ENCODE measurements at places on chromosomes 6 and 20.
A peak's percentile ranks its signal among the peaks of the same experiment; 100 is the strongest.

DNA sequence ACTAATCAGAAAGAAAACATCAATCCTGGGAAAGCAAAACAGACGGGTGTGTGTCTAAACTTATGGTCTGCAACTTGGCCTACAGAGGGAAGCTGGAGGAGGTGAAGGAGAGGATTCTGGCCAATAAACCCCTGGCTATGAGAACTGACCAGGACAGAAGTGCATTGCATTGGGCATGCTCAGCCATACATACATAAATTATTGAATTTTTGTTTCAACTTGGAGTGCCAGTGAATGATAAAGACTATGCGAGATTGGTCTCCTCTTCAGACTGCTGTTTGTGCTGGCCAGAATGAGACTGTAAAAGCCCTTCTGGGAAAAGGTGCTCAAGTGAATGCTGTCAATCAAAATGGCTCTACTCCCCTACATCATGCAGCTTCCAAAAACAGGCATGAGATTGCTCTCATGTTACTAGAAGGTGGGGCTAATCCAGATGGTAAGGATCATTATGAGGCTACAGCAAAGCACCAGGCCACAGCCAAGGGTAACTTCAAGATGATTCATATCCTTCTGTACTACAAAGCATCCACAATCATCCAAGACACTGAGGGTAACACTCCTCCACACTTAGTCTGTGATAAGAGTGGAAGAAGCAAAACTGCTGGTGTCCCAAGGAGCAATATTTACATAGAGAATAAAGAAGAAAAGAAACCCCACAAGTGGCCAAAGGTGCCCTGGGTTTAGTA, 17.4 kb downstream of the ADNP start:
- no peak for DNase-seq

- peak; percentile 27 for DNase-seq
These were observed 825.5 kb upstream of the MANEA start for GRCh38 chr6:94751641-94752329.

DNA sequence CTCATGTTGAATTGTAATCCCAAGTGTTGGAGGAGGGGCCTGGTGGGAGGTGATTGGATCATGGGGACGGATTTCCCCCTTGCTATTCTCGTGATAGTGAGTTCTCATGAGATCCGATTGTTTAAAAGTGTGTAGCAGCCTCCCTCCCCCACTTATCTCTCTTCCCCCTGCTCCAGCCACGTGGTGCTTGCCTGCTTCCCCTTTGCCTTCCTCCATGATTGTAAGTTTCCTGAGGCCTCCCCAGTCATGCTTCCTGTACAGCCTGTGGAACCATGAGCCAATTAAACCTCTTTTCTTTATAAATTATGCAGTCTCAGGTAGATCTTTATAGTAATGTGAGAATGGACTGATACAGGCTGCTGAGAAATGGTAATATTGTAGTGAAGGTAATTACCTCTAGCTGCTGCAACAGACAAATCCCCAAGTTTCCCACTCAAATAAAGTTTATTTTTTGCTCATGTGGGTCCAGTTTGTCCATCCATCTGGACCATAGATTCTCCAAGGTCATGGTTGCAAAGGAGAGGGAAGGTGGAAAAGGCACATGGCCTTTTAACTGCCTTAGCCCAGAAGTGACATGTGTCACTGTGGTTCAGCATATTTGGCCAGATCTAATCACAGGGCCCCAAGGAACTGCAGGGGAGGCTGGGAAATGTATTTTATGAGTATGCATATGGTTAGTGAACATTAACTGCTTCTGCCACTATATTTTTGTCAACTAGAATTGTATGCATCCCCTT, 89.2 kb downstream of the TRMT11 start:
- no peak for DNase-seq

GRCh38 chr20:46028110-46028509, 905 bp upstream of the SLC12A5 start:
- DNase-seq, result no peak

GRCh38 chr6:166419717-166420116, 37.0 kb upstream of the MPC1 start:
- no peak for DNase-seq

GRCh38 chr6:33700391-33701050, 11.0 kb downstream of the UQCC2 start:
- DNase-seq, result peak; percentile 58

DNA sequence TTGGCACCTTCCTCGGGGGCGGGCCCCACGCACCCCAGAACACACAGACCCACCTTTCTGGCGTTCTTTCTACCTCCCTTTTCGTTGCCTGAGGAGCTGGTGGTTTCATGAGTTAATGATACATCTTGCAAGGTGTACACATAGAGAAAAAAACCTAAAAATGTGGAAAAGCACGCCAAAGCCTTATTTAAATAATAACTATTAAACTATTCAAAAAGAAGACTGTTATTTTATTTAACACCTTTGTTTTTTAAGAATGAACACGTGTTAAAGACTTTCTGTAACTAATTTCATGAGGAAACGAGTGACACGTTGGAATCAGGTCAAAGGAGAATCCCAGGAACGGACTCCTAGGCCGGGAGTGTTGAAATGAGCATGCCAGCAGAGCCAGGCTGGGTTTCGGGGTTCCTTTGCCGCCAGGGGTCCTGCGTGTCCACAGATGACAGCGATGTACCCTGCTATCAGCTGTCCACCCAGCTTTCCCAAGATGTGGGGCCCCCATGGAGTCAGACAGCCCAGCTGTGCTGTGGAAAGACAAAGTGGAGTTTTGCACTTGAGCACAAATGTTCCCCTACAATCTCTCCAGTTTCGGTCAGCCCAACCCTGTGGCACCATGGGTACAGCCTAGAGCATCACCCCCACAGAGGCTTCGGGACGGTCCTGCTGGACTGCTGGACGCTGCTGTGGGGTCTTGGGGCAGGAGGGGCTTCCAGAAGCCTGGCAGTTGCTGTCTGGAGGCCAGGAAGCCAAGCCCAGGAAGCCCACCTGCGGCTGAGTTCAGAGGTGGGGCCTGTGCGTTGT, 16.1 kb downstream of the SLC17A9 start:
- no peak for DNase-seq

DNA sequence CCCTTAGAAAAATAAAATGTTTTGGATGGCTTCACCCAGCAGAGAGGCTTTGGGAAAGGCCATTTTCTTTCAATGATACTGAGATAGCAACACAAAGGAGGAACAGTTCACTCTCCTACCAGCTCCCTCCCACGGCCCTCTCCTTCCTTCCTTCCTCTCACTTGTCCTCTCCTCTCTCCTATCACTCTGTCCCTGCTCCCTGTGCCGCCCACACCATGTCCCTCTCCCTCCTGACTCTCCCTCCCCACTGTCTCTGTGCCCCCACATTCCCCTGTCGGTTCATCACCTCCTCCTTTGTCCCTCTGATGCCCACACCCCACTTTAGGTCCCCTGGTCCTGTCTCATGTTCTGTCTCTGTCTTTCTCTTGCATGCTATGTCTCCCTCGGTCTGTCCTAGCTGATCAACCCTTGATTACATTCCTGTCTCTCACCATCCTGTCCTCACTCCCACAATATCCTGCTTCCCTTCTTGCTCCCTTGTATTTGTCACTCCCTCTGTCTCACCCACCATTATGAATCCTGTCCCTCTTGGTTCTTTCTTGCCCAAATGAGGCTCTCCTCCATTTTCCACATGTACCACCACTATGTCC, 30.1 kb downstream of the ELMO2 start:
- DNase-seq, result no peak

- no peak for DNase-seq
These were observed 590.5 kb upstream of the SLC35B3 start for GRCh38 chr6:9025796-9026394.

GRCh38 chr20:4563534-4563933, 158.2 kb upstream of the PRND start:
- DNase-seq, result no peak

GRCh38 chr20:17062712-17063111, 164.1 kb upstream of the PCSK2 start:
- no peak for DNase-seq
